ENCODE measurements at places on chromosomes 2 and 18.
A peak's percentile ranks its signal among the peaks of the same experiment; 100 is the strongest.

GRCh38 chr2:219204425-219205164 lies 2.0 kb upstream of the ZFAND2B start:
- DNase-seq: no peak

- DNase-seq: no peak
Observed at GRCh38 chr2:36446294-36446693, 90.7 kb downstream of the CRIM1 start.

GRCh38 chr2:24840962-24841945 lies 48.0 kb downstream of the CENPO start:
- no peak for DNase-seq

- DNase-seq: no peak
Observed at GRCh38 chr2:11945139-11946126, 199.0 kb downstream of the LPIN1 start.

GRCh38 chr2:49770919-49771318 lies 616.6 kb upstream of the FSHR start:
- DNase-seq: peak; percentile 26

DNA sequence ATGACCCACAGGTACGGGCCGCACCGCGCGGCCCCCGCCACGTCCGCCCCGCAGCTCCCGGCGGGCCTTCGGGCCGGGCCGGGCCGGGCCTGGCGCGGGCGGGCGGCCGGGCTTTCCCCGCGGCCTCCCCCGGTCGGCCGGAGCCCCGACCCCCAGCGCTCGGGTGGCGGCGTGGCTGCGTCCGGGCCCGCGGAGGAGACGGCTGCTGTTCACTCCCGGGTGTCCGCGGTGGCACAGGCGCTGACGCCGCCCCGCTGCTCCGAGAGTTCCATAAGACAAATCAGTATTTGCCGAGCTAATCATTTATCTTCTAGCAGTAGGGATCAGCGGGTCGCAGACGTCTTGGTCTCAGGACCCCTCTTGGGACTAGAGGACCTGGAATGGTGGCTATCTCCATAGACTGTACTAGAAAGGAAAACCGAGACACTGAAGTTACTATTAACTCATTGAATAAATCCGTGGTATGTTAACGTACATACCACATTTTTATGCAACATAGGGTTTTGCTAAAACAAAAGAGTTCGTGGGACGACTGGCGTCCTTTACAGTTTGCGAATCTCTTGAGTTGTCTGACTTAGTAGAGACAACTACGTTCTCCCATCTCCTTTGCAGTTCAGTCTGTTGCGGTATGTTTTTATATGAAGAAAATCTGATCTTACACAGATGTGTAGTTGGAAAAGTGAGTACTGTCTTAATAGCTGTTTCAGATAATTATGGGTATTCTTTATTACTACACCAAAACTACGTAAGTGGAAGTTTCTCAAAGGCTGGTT lies 500 bp downstream of the LIMS1 start:
- DNase-seq: peak; percentile 25

GRCh38 chr2:216216951-216217903 lies 108.1 kb downstream of the XRCC5 start:
- no peak for DNase-seq

- DNase-seq: peak; percentile 37
Observed at GRCh38 chr2:3604991-3605961, 10.4 kb downstream of the COLEC11 start.

DNA sequence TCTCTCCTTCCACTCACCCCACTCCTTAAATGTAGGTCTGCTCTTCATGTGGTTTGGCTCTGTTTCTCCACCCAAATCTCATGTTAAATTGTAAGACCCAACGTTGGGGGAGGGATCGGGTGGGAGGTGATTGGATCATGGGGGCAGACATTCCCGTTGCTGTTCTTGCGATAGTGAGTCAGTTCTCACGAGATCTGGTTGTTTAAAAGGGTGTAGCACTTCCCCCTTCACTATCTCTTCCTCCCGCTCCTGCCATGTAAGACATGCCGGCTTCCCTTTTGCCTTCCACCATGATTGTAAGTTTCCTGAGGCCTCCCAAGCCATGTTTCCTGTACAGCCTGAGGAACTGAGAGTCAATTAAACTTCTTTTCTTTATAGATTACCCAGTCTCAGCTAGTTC lies 1044.5 kb upstream of the POU3F3 start:
- no peak for DNase-seq

- DNase-seq: peak; percentile 91
Observed at GRCh38 chr18:74457725-74458421, 765 bp upstream of the DIPK1C start.

DNA sequence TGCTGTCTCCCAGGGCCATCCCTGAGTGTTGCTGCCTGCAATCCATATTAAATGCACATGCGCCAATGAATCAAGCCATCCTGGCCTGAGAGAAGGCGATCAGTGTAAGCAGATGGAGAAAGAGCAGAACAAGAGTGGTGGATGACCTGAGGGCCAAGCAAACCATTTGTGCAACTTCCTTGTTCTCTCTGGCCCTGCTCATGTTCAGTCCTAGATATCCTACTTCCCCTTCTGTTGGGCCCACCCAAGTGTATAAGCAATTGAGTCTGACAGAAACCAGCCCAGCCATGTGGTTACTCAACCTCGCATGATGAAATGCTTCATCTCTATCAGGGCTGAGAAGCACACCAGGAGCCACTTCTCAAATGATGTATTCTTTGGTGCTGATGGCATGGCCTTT lies 383.1 kb upstream of the ID2 start:
- DNase-seq: peak; percentile 34

DNA sequence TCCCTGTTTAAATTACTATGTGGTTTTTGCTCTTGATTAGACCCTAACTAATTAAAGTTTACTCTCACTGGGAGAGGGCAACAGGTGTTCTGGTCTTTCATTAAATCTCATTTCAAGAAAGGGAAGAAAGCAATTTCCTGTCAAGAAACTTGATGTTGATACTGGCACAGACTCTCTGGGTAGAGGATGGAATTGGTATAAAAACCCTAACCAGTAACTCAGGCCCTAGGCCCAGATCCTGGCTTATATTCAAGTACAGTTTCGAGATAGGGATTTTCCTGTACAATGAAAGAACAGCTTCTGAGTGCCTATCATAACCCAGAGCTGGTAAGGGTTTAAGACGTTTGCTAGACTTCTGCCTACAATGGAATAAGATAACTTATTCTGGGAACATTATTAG lies 61.6 kb upstream of the ACYP2 start:
- DNase-seq: no peak

GRCh38 chr2:170717991-170718589 lies 3.0 kb downstream of the SP5 start:
- no peak for DNase-seq

GRCh38 chr18:46242183-46242582 lies 138.0 kb downstream of the HAUS1 start:
- no peak for DNase-seq

DNA sequence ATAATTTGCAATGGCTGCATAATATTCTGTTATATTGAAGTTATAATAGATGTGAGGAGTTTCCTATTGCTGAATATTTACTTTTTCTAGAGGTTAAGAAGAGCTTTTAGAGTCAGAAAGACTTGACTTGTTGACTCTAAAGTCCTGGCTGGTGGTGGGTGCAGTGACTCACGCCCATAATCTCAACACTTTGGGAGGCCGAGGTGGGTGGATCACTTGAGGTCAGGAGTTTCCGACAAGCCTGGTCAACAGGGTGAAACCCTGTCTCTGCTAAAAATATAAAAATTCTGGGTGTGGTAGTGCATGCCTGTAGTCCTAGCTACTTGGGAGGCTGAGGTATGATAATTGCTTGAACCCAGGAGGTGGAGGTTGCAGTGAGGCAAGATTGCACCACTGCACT lies 33.9 kb upstream of the ATIC start:
- DNase-seq: no peak

DNA sequence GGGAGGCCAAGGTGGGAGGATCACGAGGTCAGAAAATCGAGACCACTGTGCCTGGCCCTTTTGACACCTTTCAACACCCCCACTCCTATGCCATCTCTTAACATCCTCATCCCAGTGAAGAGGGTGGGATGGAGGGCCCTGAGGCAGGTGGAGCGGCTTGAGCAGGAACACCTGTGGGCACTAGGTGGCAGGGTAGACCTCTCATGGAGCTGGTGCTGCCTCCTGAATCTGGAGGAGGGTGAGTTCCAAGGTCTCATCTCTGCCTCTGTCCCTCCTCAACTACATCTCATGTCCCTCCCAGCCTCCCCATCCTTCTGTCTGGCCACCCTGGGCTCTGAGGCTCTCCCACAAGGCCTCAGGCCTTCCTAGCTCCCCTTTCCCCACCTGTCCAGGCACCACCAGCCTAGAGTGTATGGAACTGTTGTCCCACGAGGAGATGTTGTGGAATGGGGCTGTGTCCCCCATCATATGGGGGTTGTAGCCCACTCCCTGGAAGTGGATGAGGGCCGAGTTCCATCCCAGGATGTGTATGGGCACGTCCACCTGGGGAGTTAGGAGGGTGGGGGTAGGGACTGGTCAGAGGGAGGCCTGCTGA lies 17.0 kb upstream of the CRYBA2 start:
- DNase-seq: no peak

DNA sequence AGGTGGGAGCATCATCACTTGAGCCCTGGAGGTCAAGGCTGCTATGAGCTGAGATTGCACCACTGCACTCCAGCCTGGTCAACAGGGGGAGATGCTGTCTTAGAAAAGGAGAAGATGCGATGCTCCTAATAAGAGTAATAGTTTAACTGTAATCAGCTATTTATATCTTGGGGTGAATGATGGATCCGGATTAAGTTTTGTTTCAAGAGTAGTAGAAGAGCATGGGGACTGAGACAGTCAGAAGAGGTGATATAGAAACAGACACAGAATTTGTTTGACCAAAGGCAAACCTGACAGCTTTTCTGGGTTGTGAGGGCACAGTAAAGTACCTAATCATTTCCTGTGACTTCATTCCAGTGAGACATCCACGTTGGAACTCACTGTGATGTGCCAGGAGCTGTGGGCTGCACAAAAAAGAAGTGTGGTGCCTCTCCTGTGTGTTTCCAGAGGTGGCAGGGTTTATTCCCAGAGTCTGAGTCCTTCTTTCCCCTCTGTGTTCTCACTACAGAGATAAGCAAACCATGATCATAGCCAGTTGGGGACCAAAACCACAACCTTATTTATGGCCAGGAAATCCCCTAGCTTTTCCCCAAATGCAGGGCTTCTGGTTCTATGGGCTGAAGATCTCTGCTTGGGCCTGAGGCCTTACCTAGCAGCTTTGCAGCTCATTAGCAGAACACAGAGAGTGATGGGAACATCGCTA lies 113.7 kb downstream of the XRCC5 start:
- no peak for DNase-seq

DNA sequence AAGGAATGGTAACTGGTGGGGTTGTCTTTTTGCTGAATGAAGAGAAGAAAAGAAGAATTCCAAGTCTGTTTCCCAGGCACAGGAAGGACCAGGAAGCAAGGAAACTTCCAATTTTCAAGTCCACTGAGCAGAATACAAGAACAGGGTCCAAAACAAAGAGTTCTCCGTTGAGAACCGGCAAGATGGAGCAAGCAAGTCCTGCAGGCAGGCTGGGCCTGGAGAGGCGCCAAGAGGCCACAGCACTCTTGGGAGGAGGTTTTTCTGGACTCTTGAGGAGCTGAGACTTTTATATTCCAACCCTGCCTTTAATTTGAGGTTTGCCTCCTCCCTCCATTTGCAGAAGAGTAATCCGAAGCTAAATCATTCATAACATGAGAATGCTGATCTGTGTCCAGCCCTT lies 224.5 kb downstream of the IKZF2 start:
- peak; percentile 37 for DNase-seq

DNA sequence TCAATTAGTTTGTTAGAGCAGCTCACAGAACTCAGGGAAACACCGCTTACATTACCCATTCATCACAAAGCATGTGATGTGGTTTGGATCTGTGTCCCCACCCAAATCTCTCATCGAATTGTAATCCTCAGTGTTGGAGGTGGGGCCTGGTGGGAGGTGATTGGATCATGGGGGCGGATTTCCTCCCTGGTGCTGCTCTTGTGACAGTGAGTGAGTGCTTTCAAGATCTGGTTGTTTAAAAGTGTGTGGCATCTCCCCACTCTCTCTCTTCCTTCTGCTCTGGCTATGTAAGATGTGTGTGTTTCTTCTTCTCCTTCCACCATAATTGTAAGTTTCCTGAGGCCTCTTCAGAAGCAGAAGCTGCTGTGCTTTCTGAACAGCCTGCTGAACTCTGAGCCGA lies 63.5 kb upstream of the AGPS start:
- no peak for DNase-seq
